Naive thymus-derived CD8-positive, alpha-beta T cell (primary cell): ENCODE measurements at places on chromosomes 13 and 19. TPM values are rescaled to one million over a fixed set of nuclear protein-coding genes. Genes with fewer than 3 reads are reported as not detected.

ZNF582 gene
- polyA plus RNA-seq = 6.5 TPM

ANGPTL8 gene
- not detected for polyA plus RNA-seq

CYP4F2 gene
- polyA plus RNA-seq = not detected

KL gene
- polyA plus RNA-seq = not detected

SIGLEC12 gene
- polyA plus RNA-seq = not detected

NLRP4 gene
- not detected for polyA plus RNA-seq

ZNF208 gene
- polyA plus RNA-seq = 0.08 TPM

GRIK5 gene
- not detected for polyA plus RNA-seq

DNA sequence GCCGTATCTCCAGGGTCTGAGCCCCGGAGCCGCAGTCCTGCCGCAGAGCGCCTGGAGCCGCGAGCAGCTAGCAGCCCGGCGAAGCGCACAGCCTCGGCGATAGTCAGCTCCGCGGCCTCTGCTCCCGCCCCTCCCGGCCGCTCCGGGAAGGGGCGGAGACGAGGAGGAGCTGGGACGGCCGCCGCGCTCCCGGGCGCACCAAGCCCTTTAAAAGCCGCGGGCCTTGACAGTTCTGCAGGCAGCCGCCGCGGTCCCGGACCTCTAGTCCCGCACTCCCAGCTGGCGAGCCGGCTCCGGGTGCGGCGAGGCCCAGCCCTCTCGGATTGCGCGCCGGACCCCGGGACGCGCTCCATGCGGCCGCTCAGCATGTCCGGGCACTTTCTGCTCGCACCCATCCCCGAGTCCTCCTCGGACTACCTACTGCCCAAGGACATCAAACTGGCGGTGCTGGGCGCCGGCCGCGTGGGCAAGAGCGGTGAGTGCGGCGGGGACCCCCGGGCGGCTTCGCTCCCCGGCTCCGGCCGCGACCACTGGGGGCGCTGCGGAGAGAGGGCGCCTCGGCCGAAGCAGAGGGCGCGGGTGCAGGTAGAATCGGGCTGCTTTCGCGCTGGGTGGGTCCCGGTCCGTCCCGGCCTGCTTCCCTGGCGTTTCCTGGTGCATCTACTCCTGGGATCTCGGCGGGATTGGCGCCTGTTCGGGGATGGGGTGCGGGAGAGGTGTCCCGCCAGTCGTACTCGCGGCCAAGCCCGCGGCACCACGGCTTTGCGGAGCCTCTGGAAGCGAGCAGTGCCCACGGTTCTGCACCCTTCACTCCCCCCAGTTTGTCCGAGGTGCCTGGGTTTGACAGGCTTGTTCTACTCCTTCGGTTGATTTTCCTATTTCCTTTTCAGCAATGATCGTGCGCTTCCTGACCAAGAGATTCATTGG, at the start of gene RASL11A:
Gene RASL11A, plus strand, starts transcription at position 237 of the 927 bp plus-strand sequence. Its CDS starts 115 bp downstream, at position 352.
- H3K4me1 ChIP-seq = peaks cover 17% of the 10 kb centered on the region
- H3K27me3 ChIP-seq = no peaks in the 10 kb centered on the region
- no peaks in the 10 kb centered on the region for H3K36me3 ChIP-seq

- H3K27me3 ChIP-seq = peaks cover 10% of the 10 kb centered on the region
- H3K4me1 ChIP-seq = no peaks in the 10 kb centered on the region
- no peak for DNase-seq
- H3K36me3 ChIP-seq = no peaks in the 10 kb centered on the region
- H3K27ac ChIP-seq = no peak overlapping the region
- no peak overlapping the region for H3K4me3 ChIP-seq
Measured at GRCh38 chr13:43573361-43573740, 213.4 kb downstream of the ENOX1 start.

GRCh38 chr19:18171605-18172327, 1.8 kb upstream of the IFI30 start:
- DNase-seq = no peak
- H3K27ac ChIP-seq = peak overlapping the region; percentile 82
- no peaks in the 10 kb centered on the region for H3K36me3 ChIP-seq
- H3K4me1 ChIP-seq = peaks cover 10% of the 10 kb centered on the region

- peaks cover 81% of the 10 kb centered on the region for H3K36me3 ChIP-seq
- peaks cover 13% of the 10 kb centered on the region for H3K4me1 ChIP-seq
- H3K27me3 ChIP-seq = no peaks in the 10 kb centered on the region
- no peak for DNase-seq
- H3K4me3 ChIP-seq = no peak overlapping the region
Measured at GRCh38 chr13:98822225-98822606, 69.7 kb upstream of the SLC15A1 start.

DNA sequence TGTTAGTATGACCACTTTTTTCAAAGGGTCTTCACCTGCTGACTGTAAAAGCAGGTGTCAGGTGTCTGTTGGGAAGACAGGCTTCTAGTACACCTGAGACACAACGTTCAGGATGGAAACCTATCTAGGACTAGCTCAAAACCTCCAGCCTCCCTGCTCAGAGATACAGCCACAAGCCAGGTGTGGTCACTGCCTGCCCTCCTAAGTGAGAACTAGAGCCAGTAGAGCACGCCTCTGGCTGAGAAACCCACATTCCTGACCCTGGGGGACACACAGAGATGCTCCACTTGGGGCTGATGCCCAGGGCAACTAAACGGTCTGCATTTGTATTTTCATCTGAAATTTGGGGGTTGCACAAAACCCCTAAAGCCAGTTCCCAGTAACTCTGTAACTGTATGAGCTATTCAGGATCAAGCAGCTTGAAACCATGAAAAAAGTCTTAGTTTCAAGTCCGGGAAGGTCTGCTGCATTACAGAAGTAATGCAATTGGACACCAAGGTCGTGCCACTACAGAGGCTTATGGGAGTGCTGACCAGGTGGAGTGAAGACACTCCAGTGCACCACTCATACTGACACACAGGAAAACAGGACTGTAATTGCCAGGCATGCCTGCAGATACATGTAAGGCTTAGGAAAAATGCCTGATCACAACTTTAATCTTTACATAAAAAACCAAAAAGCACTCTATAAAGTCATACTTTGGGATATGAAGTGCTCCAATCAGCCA, 27.8 kb downstream of the ANKRD10 start:
- no peaks in the 10 kb centered on the region for H3K4me1 ChIP-seq
- H3K36me3 ChIP-seq = peaks cover 12% of the 10 kb centered on the region
- H3K27me3 ChIP-seq = no peaks in the 10 kb centered on the region
- no peak for DNase-seq

DNA sequence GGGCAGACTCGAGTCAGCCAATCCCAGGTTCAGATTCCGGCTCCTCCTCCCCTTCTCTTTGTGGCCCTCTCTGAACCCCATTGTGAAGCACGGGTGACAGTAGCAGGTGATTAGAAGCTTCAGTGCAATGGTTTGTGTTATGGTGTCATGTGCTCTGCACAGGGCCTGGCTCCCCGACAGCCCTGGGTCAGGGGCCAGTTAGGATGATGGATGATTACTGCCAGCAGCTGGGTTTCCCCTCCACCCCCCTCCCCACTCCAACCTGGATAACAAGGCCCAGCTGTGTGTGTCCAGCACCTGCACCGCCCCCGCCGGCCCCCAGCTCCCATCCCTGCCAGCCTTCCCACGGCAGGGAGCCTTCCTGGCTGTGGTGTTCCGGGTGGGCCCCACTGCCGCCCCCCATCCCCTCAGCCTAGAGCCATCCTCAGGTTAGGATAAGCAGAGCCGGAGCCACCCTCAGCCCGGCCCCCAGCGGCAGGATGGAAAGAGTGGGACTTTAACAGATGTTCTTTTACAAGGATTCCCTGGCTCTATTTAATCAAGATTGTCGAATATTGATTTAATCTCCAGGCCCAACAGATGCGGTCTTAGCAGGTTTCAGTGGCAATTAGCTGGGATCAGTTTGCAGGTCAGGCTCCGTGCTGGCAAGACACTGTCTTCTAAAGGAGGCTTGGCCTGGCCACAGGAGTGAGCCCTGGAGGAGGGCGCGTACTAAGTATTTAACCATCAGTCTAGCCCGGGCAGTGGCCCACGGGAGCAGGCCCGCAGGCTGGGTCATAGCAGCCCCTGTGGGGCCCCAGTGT, 156.2 kb downstream of the SIPA1L3 start:
- peaks cover 21% of the 10 kb centered on the region for H3K4me1 ChIP-seq
- no peaks in the 10 kb centered on the region for H3K27me3 ChIP-seq
- H3K36me3 ChIP-seq = peaks cover 2% of the 10 kb centered on the region
- H3K4me3 ChIP-seq = no peak overlapping the region
- DNase-seq = no peak

GRCh38 chr13:43376596-43376995, 353.2 kb downstream of the DNAJC15 start:
- H3K36me3 ChIP-seq = peaks cover 3% of the 10 kb centered on the region
- peaks cover 3% of the 10 kb centered on the region for H3K4me1 ChIP-seq
- H3K27me3 ChIP-seq = peaks cover 6% of the 10 kb centered on the region
- no peak overlapping the region for H3K4me3 ChIP-seq
- no peak for DNase-seq
- H3K27ac ChIP-seq = no peak overlapping the region

- no peak for DNase-seq
- H3K4me1 ChIP-seq = no peaks in the 10 kb centered on the region
- no peak overlapping the region for H3K4me3 ChIP-seq
- H3K27me3 ChIP-seq = peaks cover 10% of the 10 kb centered on the region
- H3K27ac ChIP-seq = no peak overlapping the region
Measured at GRCh38 chr13:75986818-75987217, 350.7 kb downstream of the LMO7 start.

GRCh38 chr13:47251771-47252170, 354.9 kb upstream of the HTR2A start:
- H3K4me3 ChIP-seq = no peak overlapping the region
- no peak for DNase-seq
- no peak overlapping the region for H3K27ac ChIP-seq
- H3K27me3 ChIP-seq = peaks cover 4% of the 10 kb centered on the region
- no peaks in the 10 kb centered on the region for H3K4me1 ChIP-seq
- no peaks in the 10 kb centered on the region for H3K36me3 ChIP-seq

GRCh38 chr13:46656786-46657185, 103.8 kb downstream of the LRCH1 start:
- H3K4me3 ChIP-seq = no peak overlapping the region
- H3K36me3 ChIP-seq = peaks cover 6% of the 10 kb centered on the region
- no peak for DNase-seq
- H3K27me3 ChIP-seq = no peaks in the 10 kb centered on the region
- H3K27ac ChIP-seq = no peak overlapping the region
- H3K4me1 ChIP-seq = peaks cover 40% of the 10 kb centered on the region

DNA sequence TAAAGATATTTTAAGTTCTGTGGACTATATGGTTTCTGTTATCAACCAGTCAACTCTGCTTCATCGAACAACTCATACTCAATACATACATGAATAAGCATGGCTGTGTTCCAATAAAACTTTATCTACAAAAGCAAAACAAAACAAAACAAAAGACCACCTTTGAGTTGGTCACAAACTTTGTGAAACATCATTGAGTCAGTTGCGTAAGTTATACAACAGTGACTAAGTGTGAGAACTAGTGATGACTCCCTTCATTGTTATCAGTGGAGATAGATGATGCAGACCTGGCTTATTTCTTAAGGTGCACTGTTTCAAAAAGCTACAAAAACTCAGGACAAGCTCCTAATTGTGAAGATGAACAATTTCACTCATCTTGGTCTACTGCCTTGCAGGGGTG, 14.5 kb upstream of the KLK4 start:
- no peak overlapping the region for H3K4me3 ChIP-seq
- peaks cover 36% of the 10 kb centered on the region for H3K27me3 ChIP-seq
- no peak overlapping the region for H3K27ac ChIP-seq
- peaks cover 15% of the 10 kb centered on the region for H3K4me1 ChIP-seq

- H3K4me3 ChIP-seq = no peak overlapping the region
- no peaks in the 10 kb centered on the region for H3K36me3 ChIP-seq
- peaks cover 12% of the 10 kb centered on the region for H3K4me1 ChIP-seq
- DNase-seq = no peak
Measured at GRCh38 chr19:51156710-51157109, 14.6 kb downstream of the SIGLEC7 start.

DNA sequence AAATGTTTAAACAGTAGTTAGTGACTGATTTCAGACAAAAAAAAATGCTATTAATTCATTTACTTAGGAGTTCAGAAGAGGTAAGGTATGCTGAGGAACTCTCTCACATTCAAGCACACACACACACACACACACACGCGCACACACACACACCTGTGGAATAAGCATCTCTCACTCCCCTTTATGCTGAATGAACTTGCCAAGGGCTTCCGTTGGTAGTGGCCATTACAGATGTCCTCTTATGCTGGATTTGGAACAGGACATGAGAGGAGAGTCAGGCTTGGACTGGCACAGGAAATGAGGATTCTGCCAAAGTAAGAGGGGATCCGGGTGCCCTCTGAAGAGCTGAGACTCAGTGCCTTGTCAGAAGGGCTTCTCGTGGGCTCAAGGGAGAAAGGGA, 463.4 kb upstream of the MIR17HG start:
- H3K27me3 ChIP-seq = no peaks in the 10 kb centered on the region
- DNase-seq = no peak
- H3K4me3 ChIP-seq = no peak overlapping the region
- no peaks in the 10 kb centered on the region for H3K4me1 ChIP-seq

GRCh38 chr13:19586904-19587634, 25.7 kb upstream of the TPTE2 start:
- H3K27me3 ChIP-seq = no peaks in the 10 kb centered on the region

DNA sequence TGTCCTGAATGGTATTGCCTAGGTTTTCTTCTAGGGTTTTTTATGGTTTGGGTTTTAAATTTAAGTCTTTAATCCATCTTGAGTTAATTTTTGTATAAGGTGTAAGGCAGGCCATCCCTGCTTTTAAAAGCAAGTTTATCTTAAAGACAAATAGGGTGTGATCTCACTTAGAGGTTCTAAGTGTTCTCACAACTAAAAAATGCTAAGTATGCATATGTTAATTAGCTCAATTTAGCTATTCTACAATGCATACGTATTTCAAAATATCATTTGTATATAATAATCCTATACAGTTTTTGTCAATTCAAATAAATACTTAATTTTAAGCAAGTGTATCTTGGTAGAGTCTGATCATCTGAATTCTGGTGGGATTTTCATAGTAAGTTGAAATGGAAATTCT, 50.4 kb downstream of the MBNL2 start:
- peaks cover 15% of the 10 kb centered on the region for H3K36me3 ChIP-seq
- H3K4me3 ChIP-seq = no peak overlapping the region
- H3K4me1 ChIP-seq = peaks cover 57% of the 10 kb centered on the region
- no peak for DNase-seq
- H3K27me3 ChIP-seq = no peaks in the 10 kb centered on the region

- H3K27me3 ChIP-seq = no peaks in the 10 kb centered on the region
- peaks cover 11% of the 10 kb centered on the region for H3K36me3 ChIP-seq
- no peak for DNase-seq
- H3K4me3 ChIP-seq = peak overlapping the region; percentile 95
- H3K27ac ChIP-seq = peak overlapping the region; percentile 95
Measured at GRCh38 chr19:52734331-52734892, 432 bp downstream of the ZNF611 start.
